ENCODE measurements at places on chromosomes 5 and 9. TPM values are rescaled to one million over a fixed set of nuclear protein-coding genes. Genes with fewer than 3 reads are reported as not detected.

DNA sequence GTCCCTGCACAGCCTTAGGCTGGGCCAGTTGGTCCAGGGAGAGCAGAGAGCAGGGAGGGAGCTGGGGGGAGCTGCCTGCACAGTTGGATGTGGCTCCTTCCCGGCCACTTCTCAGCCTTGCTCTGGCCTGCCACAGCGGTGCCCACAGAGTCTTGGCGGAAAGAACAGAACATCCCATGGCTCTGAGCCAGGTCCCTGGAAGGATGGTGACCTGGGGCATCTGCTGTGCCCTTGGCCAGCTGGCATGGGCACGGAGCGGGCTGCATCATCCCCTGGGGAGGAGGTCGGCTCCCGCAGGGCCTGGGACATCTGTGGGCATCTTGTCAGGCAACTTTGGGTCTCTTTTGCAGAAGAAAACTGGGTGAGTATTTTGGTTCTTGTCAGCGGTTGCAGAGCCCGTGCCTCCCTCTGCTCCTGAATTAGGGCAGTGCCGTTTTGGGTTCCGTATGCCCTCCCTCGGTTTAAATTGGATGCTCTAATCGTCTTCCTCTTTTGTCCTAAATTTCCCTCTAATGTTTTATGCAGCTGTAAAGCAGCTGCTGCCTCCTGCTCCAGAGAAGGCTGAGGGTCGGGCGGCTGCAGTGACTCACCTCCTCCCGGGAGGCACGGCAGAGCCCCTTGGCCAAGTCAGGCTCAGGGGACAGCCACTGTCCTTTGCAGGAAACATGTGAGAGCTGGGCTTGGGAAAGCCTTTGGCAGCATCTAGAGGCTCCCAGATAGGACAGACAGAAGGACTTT, 10.5 kb upstream of the NACC2 start:
- no peaks in the 10 kb centered on the region for H3K27me3 ChIP-seq
- peaks cover 5% of the 10 kb centered on the region for H3K36me3 ChIP-seq
- peak overlapping the region; percentile 30 for H3K4me3 ChIP-seq
- DNase-seq = no peak
- H3K27ac ChIP-seq = peak overlapping the region; percentile 61

DNA sequence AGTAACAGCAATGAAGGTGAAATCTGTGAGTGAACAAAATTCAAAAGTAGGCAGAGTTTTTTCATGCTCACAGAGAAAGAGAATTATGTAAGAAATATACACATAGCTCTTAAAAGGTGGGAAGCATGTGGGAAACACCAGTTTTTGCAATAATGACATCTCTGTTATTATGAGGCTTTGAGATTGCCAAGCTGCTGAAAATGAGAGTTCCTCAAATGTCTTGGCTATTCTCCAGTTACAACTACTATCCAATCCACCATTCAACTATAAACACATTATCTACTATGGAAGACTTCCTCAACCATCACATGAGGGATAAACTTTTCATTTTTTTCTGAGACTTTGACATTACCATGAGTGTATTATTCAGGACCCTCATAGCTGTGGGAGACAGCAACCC, 420.8 kb upstream of the ACTBL2 start:
- no peak overlapping the region for H3K4me3 ChIP-seq
- H3K4me1 ChIP-seq = no peaks in the 10 kb centered on the region
- no peaks in the 10 kb centered on the region for H3K36me3 ChIP-seq

GRCh38 chr9:111456529-111456928, 27.7 kb downstream of the ECPAS start:
- H3K36me3 ChIP-seq = peaks cover 2% of the 10 kb centered on the region
- H3K4me1 ChIP-seq = peaks cover 54% of the 10 kb centered on the region
- H3K27me3 ChIP-seq = no peaks in the 10 kb centered on the region

DNA sequence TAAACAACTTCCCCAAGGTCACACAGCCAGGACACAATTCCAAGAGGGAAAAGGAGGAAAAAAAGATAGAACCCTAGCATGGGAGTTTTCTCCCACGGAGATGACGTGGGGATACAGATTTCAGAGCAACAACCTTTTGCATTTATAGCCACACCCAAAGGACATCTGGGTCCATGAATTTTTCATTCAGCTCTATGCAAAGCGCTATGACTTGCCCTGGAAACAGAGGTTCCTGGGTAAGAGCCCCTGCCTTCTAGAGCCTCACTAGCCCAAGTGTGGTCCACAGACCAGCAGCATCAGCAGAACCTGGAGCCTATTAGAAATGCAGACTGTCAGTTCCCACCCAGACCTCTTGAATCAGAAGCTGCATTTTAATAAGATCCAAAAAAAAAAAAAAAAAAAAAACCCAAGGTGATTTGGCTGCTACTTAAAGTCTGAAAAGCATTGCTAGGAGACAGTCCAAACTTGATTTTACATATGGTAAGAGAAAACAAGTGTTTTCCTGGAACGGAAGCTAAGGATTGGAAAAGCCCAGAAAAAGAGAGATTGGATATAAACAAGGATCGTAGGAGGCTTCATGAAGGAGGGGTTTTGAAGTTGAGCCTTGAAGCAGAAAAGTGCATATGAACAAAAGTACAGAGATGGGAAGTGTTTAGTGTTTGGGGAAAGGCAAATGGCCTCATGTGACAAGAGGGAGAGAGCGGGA, 17.6 kb upstream of the ADAM19 start:
- H3K4me1 ChIP-seq = peaks cover 61% of the 10 kb centered on the region
- H3K36me3 ChIP-seq = peaks cover 3% of the 10 kb centered on the region
- DNase-seq = no peak
- no peak overlapping the region for H3K4me3 ChIP-seq

- H3K36me3 ChIP-seq = no peaks in the 10 kb centered on the region
- no peaks in the 10 kb centered on the region for H3K4me1 ChIP-seq
- H3K27me3 ChIP-seq = peaks cover 1% of the 10 kb centered on the region
- DNase-seq = no peak
These were observed 145.0 kb downstream of the ROR2 start for GRCh38 chr9:91805031-91805430.

DNA sequence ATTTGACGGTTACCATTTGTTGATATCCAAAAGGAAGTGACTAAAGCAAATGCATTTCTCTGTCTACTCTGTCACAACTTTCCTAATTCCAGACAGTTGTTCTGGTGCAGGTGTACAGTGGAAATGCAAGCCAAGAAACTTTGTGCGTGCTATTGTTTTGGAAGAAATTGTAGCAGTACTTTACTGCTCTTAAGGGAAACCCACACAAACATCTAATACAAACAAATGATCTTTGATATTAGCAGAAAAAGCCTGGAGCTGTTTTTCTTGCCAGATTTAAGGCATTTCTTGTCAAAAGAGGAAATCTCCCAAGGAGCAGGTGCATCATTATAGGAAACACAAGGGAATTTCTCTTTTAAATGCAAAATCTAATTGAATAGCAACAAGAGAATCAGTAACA, 2.0 kb downstream of the SNCAIP start:
- peaks cover 4% of the 10 kb centered on the region for H3K4me1 ChIP-seq
- H3K27ac ChIP-seq = no peak overlapping the region
- DNase-seq = no peak
- no peak overlapping the region for H3K4me3 ChIP-seq
- no peaks in the 10 kb centered on the region for H3K36me3 ChIP-seq

DNA sequence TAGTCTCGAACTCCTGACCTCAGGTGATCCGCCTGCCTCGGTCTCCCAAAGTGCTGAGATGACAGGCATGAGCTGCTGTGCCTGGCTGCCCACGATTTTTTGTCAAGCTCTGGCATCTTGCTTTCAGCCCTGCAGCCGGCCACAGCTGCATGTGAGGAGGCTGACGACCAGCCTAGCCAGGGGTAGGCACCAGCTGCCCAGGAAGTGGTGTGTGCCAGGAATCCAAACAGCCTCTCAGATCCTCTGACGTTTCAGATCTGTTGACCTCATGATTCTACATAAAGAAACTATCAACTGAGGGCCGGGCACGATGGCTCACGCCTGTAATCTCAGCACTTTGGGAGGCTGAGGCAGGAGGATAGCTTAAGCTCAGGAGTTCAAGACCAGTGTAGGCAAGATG, 19.0 kb downstream of the DYNC2I2 start:
- peaks cover 10% of the 10 kb centered on the region for H3K36me3 ChIP-seq
- H3K4me1 ChIP-seq = no peaks in the 10 kb centered on the region

GRCh38 chr9:97903177-97903576, 19.1 kb downstream of the TRMO start:
- no peak for DNase-seq
- peaks cover 64% of the 10 kb centered on the region for H3K4me1 ChIP-seq
- peak overlapping the region; percentile 69 for H3K27ac ChIP-seq
- H3K4me3 ChIP-seq = no peak overlapping the region
- H3K36me3 ChIP-seq = peaks cover 19% of the 10 kb centered on the region
- no peaks in the 10 kb centered on the region for H3K27me3 ChIP-seq

DNA sequence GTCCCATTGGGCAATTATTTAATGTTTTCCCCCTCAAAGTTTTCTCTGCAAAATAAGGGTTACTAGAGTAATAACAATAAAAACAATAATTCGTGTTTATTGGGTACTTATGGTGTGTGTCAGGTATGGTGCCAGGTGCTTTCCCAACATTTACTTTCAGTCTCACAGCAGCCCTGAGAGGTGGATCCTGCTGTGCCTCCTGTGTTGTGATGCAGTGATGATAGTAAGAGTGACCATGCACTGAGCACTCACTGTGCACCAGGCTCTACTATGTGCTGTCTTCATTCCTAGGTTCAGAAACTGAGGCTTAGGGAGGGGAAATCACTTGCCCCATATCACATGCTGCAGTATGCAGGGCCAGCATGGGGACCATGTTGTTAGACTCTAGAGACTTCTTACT, 15.5 kb downstream of the OTULINL start:
- peaks cover 30% of the 10 kb centered on the region for H3K36me3 ChIP-seq
- H3K27ac ChIP-seq = peak overlapping the region; percentile 25
- no peak for DNase-seq
- peaks cover 77% of the 10 kb centered on the region for H3K4me1 ChIP-seq

DNA sequence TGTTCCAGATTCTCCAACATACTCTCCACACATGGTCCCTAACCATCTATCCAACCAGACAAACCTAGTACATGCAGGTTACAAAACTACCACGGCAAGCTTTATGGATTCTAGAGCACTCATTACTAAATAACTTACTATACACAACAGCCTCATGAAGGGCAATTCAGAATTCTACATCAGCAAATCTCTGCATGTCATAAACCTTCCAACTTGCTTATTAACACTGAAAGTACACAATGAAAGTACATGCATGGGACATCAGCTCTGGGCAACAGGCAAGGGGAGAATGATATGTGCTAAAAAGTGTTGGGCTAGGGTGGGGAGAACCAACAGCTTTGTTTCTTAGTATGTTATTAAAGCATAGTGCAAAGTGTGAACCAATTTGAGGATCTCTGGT, 70.4 kb downstream of the TLE1 start:
- DNase-seq = no peak
- H3K4me3 ChIP-seq = no peak overlapping the region
- no peaks in the 10 kb centered on the region for H3K36me3 ChIP-seq
- H3K27ac ChIP-seq = no peak overlapping the region
- peaks cover 1% of the 10 kb centered on the region for H3K27me3 ChIP-seq

GRCh38 chr5:153818626-153819025, 220.1 kb downstream of the FAM114A2 start:
- no peaks in the 10 kb centered on the region for H3K4me1 ChIP-seq
- H3K27ac ChIP-seq = no peak overlapping the region
- H3K36me3 ChIP-seq = no peaks in the 10 kb centered on the region
- H3K4me3 ChIP-seq = no peak overlapping the region
- no peaks in the 10 kb centered on the region for H3K27me3 ChIP-seq

DNA sequence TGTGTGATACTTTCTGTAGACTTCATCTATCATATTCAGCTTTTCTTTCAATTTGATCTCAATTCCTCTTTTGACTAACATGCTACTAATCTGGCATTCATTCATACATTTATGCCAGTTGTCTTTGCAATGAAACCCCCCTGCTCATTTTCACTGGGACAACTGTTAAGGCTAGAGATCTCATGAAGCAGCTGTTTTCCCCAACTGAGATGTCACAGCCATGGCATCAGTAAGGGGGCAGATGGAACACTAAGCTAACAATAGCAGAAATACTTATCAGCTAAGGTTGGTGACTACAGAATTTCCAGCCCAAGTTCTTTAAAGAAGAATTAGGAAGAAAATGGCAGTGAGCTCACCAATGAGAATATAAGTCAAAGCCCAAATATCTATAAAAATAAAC, 9.4 kb downstream of the TMED7 start:
- peaks cover 32% of the 10 kb centered on the region for H3K36me3 ChIP-seq
- H3K4me1 ChIP-seq = peaks cover 19% of the 10 kb centered on the region
- DNase-seq = no peak
- no peaks in the 10 kb centered on the region for H3K27me3 ChIP-seq
- peak overlapping the region; percentile 7 for H3K27ac ChIP-seq

DNA sequence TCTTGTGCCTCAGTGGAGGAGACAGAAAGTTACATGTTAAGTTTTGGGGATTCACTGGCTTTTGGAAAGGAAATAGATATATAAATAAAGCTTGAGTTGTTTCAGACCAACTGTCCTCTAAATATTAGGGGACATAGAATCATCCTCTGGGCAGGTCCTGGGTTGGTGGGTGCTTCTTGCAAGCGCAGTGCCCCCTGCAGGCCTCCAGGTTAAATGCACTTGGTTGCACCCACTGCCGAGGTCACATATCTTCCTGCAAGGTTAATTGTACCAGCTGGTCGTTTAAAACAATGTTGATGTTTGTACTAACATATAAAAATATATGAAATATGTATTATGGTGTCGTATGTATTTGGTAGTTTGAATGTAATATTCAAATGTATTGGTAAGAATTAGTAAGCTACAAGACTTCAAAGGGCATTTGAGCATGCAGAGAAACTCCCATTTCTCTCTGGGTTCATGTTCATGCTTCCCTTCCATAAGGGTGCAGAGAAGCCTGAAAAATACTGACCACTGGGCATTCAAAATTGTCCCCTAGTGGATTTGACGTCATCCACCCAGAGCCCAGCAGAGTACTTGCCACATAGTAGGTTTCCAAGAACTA, 87.0 kb downstream of the ZNF618 start:
- H3K36me3 ChIP-seq = no peaks in the 10 kb centered on the region
- H3K4me1 ChIP-seq = no peaks in the 10 kb centered on the region
- H3K4me3 ChIP-seq = no peak overlapping the region
- DNase-seq = peak; percentile 62
- H3K27ac ChIP-seq = no peak overlapping the region

- H3K4me3 ChIP-seq = no peak overlapping the region
- H3K27ac ChIP-seq = no peak overlapping the region
- H3K4me1 ChIP-seq = no peaks in the 10 kb centered on the region
These were observed 182.8 kb downstream of the SPOCK1 start for GRCh38 chr5:137316346-137316736.

DNA sequence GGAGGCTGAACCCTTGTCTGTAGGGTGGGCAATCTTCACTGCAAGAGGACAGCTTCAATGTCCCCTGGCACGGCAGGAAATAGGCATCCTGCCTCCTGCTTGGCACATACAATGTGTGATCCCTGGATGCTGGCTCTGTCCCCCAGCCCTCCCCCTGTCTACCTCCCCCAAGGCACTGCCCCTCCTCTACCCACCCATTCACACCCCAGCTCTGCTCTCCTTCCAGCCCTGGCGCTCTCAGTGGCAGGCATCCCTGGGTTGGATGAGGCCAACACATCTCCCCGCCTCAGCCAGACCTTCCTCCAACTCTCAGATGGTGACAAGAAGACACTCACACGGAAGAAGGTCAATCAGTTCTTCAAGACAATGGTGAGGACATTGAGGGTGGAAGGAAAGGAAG, 24.1 kb upstream of the FOXI1 start:
- DNase-seq = no peak
- no peak overlapping the region for H3K27ac ChIP-seq
- H3K36me3 ChIP-seq = peaks cover 74% of the 10 kb centered on the region
- H3K4me3 ChIP-seq = no peak overlapping the region
- H3K27me3 ChIP-seq = no peaks in the 10 kb centered on the region

PCDHGB5 gene
- 0.11 TPM for total RNA-seq

KLF9 gene
- total RNA-seq = 20.1 TPM

SOHLH1 gene
- total RNA-seq = not detected
